GM23248 (cell line): ENCODE measurements at places on chromosomes 6 and 20. TPM values are rescaled to one million over a fixed set of nuclear protein-coding genes. Genes with fewer than 3 reads are reported as not detected.

The TRIM15 gene
- total RNA-seq: not detected in 2 replicates

The SYCP2L gene
- total RNA-seq: not detected in 2 replicates

The CST2 gene
- 0.63 and 5.6 TPM in 2 replicates for total RNA-seq

The FOXC1 gene
- 11.1 and 13.2 TPM in 2 replicates for total RNA-seq

The XKR7 gene
- total RNA-seq: not detected in 2 replicates

The TSPO2 gene
- total RNA-seq: not detected in 2 replicates

The RIPPLY2 gene
- not detected in 2 replicates for total RNA-seq

The HLA-DQA1 gene
- not detected in 2 replicates for total RNA-seq

The SRMS gene
- total RNA-seq: not detected in 2 replicates

The PTGIS gene
- total RNA-seq: 178 and 192 TPM in 2 replicates

The KIFC1 gene
- total RNA-seq: 14.4 and 14.5 TPM in 2 replicates

The ZNF391 gene
- total RNA-seq: 1.4 and 4.7 TPM in 2 replicates

The GRM4 gene
- total RNA-seq: 0.22 and 0.38 TPM in 2 replicates

The ULBP3 gene
- 10.1 and 12.6 TPM in 2 replicates for total RNA-seq

The SLC22A3 gene
- total RNA-seq: not detected in 2 replicates

The UNC5CL gene
- total RNA-seq: not detected in 2 replicates

The TRDN gene
- total RNA-seq: not detected in 2 replicates

The PEX3 gene
- total RNA-seq: 15.0 and 20.1 TPM in 2 replicates

The SLC17A3 gene
- not detected in 2 replicates for total RNA-seq

The CST4 gene
- not detected in 2 replicates for total RNA-seq

The MYLK4 gene
- 0.43 and 0.51 TPM in 2 replicates for total RNA-seq

The TAF8 gene
- total RNA-seq: 8.6 and 17.2 TPM in 2 replicates

The MLN gene
- not detected in 2 replicates for total RNA-seq

The WFDC9 gene
- total RNA-seq: not detected in 2 replicates

The GOPC gene
- 71.8 and 81.4 TPM in 2 replicates for total RNA-seq

The ETV7 gene
- 0.32 TPM in 1 of 2 replicates, not detected in the other for total RNA-seq

The STX11 gene
- total RNA-seq: 1.1 and 2.8 TPM in 2 replicates

The C6orf132 gene
- total RNA-seq: 4.2 and 5.2 TPM in 2 replicates

The SASH1 gene
- 89.7 and 99.0 TPM in 2 replicates for total RNA-seq

The IL17A gene
- total RNA-seq: not detected in 2 replicates

The HLA-F gene
- total RNA-seq: 0.13 and 0.43 TPM in 2 replicates

The RNF217 gene
- 10.9 and 15.2 TPM in 2 replicates for total RNA-seq

The CYP24A1 gene
- total RNA-seq: 1.2 TPM in 1 of 2 replicates, not detected in the other

The SLC12A5 gene
- not detected in 2 replicates for total RNA-seq

The GABRR1 gene
- not detected in 2 replicates for total RNA-seq

The TULP1 gene
- total RNA-seq: not detected in 2 replicates

The CGA gene
- total RNA-seq: 6.1 and 6.3 TPM in 2 replicates

The RAET1E gene
- total RNA-seq: 8.6 and 10.4 TPM in 2 replicates

The NHSL1 gene
- total RNA-seq: 6.2 and 9.4 TPM in 2 replicates

The OVOL2 gene
- not detected in 2 replicates for total RNA-seq
